Heart left ventricle (tissue), 16 donors: ENCODE measurements at places on chromosomes 11 and 22. TPM values are rescaled to one million over a fixed set of nuclear protein-coding genes. Genes with fewer than 3 reads are reported as not detected.

Gene KCTD17
- 26.6 TPM for total RNA-seq

Gene SMC1B
- total RNA-seq: not detected

Gene PAX6
- not detected for total RNA-seq

Gene CDKN1C
- total RNA-seq: 18.8 TPM

Gene APOBEC3C
- total RNA-seq: 19.9 TPM

Gene TYR
- total RNA-seq: not detected

Gene SPTBN2
- total RNA-seq: 3.1 TPM

Gene RHOD
- 149 TPM for total RNA-seq

Gene TIMM10B
- total RNA-seq: 16.1 TPM

Gene PANX3
- not detected for total RNA-seq

Gene TRIM21
- 8.9 TPM for total RNA-seq

Gene RAB39A
- total RNA-seq: 0.20 TPM

Gene TEX54
- total RNA-seq: not detected

Gene SLC15A3
- 15.3 TPM for total RNA-seq

Gene SCGB1A1
- total RNA-seq: not detected

Gene KRTAP5-10
- not detected for total RNA-seq

Gene UBQLNL
- 0.14 TPM for total RNA-seq

Gene NEFH
- 0.12 TPM for total RNA-seq

Gene HTR3A
- not detected for total RNA-seq

Gene DLG2
- 4.6 TPM for total RNA-seq

Gene ZNF215
- total RNA-seq: not detected

Gene THY1
- total RNA-seq: 1.1 TPM

Gene ROBO4
- total RNA-seq: 48.3 TPM
